ENCODE measurements at places on chromosomes 11 and 22.

DNA sequence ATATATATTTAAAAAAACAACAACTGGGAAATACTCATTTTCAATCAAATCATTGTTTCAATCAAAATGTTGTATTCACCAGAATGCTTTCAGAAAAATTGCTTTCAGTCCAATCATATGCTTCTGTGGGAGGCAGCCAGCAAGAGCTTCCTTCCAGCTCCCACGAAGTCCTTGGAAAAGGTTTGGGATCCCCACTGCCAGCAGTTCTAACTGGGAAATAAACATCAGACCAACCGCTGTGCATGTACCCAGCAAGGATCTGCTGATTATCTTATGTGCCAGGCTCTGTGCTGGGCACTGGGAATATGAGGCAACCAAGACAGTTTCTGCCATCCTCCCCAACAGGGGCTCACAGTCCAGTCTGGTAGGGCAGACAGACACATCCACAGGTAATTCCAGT, 10.8 kb downstream of the RPS13 start:
- no peak for DNase-seq

DNA sequence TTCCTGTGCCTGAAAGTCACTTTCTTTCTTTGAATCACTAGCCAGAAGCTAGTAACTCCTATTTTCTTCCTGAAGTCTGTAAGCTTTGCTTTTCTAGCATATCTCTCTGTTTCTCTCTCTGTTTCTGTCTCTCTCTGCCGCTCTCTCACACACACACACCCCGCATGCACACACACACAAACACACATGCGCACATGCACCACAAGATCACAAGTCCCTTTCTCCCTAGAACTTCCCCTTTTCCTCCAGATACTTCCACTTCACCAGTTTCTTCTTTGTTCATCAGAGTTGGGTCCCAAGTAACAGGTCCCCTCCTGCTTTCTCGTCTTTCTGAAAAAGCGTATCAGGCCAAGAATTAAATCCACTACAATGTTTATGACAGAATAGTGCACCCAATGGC, 148.5 kb upstream of the HSD17B12 start:
- no peak for DNase-seq

DNA sequence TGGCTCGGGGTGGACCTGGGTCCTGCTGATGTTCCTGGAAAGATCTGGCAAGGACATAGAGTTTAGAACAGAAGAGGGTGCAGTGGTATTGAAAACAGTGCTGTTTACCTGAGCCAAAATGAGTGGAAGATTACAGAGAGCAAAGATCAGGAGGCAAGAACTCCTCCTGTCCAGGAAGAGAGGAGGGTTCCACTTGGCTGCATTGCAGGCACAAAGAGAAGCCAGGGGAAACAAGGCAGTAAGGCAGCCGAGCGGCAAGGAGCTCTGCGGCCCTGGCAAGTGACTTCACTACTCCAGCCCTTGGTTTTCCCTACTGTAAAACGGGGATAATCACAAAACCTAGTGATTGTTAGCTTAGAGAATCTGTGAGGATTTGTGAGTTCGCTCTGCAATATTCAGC, 3.7 kb upstream of the PACSIN2 start:
- no peak for DNase-seq

DNA sequence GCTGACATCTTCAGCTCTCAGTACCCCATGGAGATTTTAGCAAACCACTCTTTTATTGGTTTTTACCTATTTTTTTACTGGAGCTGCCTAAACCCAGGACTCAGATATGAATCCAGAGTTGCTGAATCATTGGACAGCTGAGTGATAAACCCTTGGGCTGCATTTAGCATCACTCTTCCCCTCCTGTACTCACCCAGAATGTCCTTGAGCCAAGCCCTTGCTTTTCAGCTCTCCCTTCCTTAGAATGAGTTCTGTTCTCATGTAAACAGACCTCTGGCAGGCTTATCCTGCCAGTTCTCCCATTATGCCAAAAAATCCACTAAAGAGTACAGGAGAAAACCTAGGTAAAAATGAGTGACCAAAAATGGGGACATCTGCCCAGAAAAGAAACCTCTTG, 200.1 kb upstream of the POU2AF2 start:
- DNase-seq, result no peak

DNA sequence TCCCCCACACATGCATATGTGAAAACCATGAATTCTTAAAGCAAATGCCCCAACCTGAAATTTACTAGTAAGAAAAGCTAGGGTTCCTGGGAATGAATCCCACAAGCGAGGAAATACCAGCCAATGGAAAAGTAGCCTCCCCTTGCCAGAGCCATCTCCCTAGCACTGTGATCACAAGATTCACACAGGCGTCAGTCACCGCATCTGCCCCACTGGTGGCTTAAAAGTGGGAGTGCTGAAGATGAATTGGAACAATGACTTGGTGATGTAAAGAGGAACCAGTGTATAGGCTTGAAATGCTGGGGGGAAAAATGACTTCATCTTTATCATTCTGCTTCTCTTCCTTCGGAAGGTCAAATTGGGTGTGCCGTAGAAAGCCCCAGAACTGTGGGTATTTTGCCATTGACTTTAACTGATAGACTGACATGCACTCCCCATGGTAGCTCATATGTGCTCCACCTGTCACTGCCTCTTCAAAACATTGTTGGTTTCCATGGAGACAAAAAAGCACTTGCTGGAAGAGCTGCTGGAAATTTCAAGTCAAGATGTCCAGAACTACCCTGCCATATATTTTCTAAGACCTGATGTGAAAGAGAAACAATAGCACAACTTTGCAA, 19.2 kb upstream of the ASPHD2 start:
- no peak for DNase-seq

GRCh38 chr11:61270354-61271076, 24.6 kb downstream of the VWCE start:
- DNase-seq, result no peak

DNA sequence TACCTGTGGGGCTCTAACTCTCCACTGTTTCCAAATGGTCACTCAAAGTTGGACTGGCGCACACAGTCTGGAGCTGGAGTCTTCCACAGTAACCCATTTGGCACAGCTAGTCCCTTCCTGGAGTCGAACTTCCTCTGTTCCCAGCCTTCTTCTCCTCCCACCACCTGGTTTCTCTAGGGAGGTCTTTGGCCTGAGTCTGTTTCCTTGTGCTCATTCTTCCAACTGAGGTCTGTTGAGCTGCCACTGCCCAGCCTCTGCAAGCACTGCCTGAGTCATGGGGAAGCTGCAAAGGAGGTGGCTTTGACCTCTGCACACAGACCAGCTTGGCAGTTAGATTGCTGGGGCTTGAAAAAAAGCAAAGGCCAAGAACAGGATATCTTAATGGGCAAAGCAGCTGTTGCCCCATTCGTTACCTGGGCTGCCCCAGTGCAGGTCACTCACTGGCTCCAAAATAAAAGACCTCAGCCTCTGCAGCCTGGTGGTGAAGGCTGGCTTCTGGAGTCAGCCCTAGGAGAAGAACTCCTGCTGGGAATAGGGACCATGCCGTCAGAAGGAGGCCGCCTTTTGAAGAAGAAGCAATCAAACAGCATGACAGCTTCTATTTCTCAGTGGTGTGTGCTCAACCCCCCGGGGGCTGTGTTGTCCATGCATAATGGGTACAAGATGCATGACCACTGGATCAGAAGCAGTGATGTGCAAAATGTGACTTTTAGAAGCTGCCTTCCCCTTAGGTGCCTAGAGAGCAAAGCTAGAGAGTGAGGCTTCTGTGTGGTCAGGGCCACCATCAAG, 3.0 kb downstream of the ADAMTS15 start:
- no peak for DNase-seq

DNA sequence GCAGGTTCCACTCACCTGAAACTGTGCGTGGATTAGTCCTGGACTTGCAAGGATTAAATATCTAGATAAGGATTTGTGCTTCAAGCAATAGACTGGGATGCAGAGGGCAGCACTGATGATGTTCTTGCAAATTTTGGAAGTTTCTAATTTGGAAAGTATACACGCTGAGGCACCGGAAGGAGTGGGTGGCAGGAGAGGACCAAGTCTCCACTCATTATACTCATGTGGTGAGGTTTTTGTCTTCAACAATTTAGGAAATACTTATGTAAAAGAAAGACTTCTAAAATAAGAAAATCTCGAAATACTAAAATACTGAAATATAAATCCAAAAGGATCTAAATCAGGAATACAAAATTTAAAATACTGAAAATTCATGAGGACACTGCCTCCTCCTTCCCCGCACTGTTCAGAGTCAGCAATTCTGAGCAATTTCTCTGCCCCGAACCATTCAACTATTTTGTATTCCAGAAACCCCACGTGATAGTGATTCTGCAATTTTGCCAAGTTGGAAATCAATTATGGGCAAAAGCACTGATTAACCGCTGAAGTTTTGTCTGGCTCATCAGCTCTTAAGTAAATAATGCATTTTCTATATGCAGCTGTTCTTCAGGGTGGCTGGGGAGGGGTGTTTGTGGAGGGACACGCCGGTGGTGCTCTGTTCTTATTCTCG, 47.0 kb upstream of the CLMP start:
- DNase-seq, result no peak

- DNase-seq, result no peak
Observed at GRCh38 chr11:46533396-46534100, 60.3 kb downstream of the AMBRA1 start.

GRCh38 chr11:70415642-70416395, 17.5 kb downstream of the CTTN start:
- DNase-seq, result no peak

GRCh38 chr11:110148775-110149744, 55.9 kb downstream of the ZC3H12C start:
- no peak for DNase-seq

- DNase-seq, result no peak
Observed at GRCh38 chr22:44309137-44309536, 3.6 kb downstream of the SHISAL1 start.

DNA sequence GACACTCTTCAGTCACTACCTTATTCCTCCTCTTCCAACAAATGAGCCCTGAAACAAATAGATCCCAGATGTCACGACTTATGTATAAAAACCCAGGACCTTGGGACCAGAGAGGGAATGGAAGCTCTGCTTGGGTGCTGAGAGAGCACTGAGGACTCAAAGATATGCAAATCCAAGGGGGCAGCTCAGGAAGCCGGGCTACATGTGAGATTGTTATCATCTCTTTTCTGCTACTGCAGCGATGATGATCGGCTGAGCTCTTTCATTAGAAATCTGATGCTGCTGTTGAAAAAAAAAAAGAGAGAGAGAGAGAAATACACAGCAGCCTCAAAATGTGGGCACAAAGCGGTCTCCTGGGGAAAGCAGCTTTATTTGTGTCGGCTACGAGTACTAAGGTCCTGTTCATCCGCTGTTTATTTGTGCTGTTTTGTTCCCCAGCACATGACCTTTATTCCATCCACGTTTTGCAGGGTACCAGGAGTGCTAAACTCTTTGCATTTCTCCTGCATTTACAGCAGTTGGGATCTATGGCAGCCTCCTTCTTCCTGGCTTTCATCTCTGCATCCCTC, 120.2 kb downstream of the TRIM29 start:
- DNase-seq, result no peak

DNA sequence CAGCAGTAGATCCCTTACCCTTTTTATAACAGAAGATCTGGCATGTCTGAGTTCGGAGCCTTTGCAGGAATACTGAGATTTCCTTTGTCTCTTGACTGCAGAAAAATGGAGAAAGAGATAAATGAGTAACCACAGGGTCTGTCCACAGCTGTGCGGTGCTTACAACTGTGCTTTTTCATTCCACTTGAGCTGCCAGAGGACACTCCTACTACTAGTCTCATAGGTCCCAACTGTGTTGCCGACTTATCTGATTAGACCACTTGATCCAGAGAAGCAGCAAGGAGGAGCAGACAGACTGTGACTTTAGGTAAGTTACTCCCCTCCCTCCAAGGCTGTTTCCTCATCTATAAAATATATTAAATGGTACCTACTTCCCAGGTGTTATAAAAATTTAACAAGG, 17.5 kb downstream of the FAM227A start:
- no peak for DNase-seq

GRCh38 chr11:2386591-2386990, 9.5 kb downstream of the CD81 start:
- DNase-seq, result no peak

- DNase-seq, result no peak
Observed at GRCh38 chr11:64219755-64220154, 6.2 kb downstream of the TRPT1 start.

DNA sequence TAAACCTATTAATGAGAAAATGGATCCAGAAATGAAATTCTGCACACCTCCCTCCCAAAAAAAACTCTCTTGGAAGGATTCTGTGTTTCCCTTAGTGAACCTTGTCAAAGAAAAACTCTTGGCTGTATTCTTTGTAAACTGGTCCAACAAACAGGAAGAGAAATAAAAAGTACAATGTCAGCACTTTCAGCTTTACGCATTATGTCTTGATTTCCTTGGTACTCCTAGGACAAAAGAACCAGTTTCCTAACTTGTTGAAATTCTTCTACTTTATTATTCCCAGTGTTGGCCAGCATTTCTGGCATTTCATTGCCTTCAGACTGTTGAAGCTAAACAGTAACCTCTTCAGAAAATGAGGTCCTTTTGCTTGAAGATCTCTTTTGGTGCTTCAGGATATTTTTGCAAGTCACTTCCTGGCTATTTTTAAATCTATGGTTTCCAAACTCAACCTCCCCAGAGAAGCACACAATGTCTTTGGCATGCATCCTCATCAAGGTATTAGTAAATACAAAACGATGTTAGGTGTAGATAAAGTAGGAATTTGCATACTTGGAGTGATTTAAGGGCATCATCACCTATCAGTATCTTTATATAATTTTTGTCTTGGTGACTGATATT, 342.7 kb downstream of the AASDHPPT start:
- DNase-seq, result no peak

DNA sequence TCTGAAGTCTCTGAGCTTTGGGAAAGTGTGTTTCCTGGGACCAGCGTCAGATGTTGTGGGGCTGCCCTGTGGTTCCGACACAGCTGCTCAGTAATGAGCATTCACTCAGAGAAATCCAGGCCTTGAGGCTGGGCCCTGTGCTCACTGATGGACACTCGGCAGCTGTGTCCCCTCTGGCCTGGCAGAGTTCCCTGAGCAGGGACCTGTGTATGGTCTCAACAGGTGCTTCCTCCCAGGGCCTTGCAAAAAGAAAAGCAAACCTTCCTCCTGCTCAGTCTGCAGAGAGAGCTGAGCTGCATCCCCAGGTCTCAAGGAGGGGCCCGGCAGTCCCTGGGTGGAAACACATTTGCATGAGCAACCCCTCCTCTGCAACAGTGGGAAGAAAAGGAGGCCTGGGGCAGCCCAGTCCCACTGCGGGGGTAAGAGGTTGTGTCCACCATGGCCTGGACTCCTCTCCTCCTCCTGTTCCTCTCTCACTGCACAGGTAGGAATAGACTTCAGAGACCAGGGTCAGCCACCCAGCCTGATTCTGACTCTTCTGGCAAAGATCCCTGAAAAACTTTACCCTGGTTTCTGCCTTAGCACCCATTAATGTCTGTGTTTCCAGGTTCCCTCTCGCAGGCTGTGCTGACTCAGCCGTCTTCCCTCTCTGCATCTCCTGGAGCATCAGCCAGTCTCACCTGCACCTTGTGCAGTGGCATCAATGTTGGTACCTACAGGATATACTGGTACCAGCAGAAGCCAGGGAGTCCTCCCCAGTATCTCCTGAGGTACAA, 131.2 kb downstream of the VPREB1 start:
- no peak for DNase-seq

GRCh38 chr11:60485987-60486386, 6.6 kb upstream of the MS4A12 start:
- peak; percentile 12 for DNase-seq

GRCh38 chr11:32015427-32015826, 75.4 kb upstream of the RCN1 start:
- DNase-seq, result peak; percentile 65

GRCh38 chr22:27750584-27751265, 50.8 kb downstream of the MN1 start:
- DNase-seq, result no peak

Measured in NCI-H2081 (cell line).